Left cardiac atrium (tissue), 4 donors: ENCODE measurements at places on chromosomes 2 and 18.

- DNase-seq = no peak
These were observed 54.3 kb downstream of the HAUS1 start for GRCh38 chr18:46158499-46158898.

DNA sequence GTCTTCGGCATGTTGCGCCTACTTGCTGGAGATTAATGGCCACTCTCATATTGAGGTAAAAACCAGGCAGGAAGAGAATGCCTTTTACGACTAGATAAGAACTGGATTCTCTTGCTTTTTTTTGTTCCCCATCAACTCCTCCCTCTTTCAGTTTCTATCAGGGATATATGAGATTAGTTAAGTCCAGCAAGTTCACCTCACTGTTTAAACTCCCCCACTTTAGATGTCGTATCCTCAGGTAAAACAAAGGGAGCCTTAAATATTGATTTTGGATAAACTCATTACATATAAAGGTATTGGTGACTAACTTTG is 98.4 kb downstream of the PLEKHM3 start:
- DNase-seq = no peak

DNA sequence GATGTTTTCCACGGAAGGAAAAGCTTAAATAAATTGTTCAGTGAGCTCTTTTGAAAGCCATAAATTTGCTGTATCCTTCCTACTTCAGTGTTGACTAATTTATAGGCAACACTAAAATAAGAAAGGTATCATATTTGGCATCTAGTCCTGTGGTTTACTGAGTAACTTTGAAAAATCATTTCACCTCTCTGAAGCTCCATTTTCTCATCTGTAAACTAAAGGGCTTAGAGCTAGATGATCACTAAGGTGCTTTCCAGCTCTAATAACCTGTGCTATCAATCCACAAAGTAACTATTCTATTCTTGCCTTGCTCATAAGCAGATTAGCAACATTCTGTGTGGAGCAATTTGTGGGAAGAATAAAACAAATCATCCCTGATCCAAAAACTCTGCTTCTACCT is 3.6 kb upstream of the MYOM1 start:
- DNase-seq = no peak

DNA sequence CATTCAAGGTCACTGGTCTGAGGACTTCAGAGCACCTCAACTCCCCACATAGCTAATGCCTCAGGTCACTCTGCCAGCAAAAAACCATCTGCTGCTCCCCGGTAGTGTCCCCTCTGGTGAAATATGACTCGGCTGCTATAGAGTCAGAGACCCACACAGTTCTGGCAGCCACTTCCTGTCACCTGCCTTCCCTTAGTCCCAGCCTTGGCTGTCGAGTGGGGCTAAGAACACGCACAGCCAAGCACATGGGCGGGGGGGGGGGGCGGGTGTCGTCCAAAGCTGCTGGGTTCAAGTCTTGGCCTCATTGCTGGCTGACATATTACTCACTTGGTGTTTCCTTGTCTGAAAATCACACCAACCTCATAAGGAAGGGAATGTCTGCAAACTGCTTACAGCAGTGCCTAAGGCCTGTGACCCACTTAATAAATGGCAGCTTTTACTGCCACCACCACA is 37.5 kb downstream of the POLR1A start:
- DNase-seq = no peak

GRCh38 chr2:217588266-217588665 is 414.5 kb downstream of the TNS1 start:
- DNase-seq = no peak

- no peak for DNase-seq
These were observed 40.5 kb downstream of the NHEJ1 start for GRCh38 chr2:219120082-219120481.

- DNase-seq = no peak
These were observed 1.0 kb downstream of the NAB1 start for GRCh38 chr2:190649798-190650390.

- DNase-seq = no peak
These were observed 53.1 kb upstream of the MEX3C start for GRCh38 chr18:51250458-51251024.

- no peak for DNase-seq
These were observed 82.7 kb downstream of the FAM168B start for GRCh38 chr2:131010566-131010965.

DNA sequence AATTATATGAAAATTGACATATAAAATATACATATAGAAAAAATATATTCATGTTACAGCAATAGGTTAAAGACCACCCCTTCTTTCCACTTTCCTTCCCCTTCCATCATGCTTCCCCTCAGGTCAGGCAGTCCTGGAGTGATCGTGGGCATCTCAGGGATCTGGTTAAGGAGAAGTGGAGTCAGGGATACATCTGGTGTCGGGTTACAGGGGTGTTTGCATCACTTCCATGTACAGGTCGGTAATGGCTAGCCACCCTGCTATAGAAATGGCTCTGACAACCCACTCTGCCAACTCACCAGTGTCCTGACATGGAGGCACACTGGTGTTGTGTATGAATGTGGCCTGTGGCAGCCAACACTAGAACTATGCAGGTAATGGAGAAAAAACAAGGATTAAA is 36.3 kb upstream of the LGALSL start:
- no peak for DNase-seq

- DNase-seq = peak; percentile 61
These were observed 38.0 kb downstream of the CABYR start for GRCh38 chr18:24176727-24177416.
